Hematopoietic multipotent progenitor cell treated with erythropoietin and hydrocortisone succinate and interleukin-3 and kit ligand, for 6 days (in vitro differentiated cells): ENCODE measurements at places on chromosomes 12 and 14.

GRCh38 chr14:34065690-34066391, 115.0 kb upstream of the EGLN3 start:
- DNase-seq = no peak

GRCh38 chr12:2651068-2651965, 143.5 kb upstream of the FKBP4 start:
- DNase-seq = no peak

GRCh38 chr14:101227611-101228594, 324.4 kb upstream of the RTL1 start:
- no peak for DNase-seq

DNA sequence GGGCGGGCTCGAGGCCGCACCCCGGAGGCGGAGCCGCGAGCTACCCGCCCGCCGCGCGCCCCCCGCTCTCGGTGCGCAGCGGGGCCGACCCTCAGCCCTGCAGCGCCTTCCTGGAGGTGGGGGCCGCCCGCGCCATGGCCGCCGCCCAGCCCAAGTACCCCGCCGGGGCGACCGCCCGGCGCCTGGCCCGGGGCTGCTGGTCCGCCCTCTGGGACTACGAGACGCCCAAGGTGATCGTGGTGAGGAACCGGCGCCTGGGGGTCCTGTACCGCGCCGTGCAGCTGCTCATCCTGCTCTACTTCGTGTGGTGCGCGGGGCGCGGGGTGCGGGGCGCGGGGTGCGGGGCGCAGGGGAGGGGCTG, at the start of gene P2RX2:
Gene P2RX2, plus strand, starts transcription at position 94 of the 361 bp plus-strand sequence. Its CDS starts 41 bp downstream, at position 135.
- DNase-seq = no peak

DNA sequence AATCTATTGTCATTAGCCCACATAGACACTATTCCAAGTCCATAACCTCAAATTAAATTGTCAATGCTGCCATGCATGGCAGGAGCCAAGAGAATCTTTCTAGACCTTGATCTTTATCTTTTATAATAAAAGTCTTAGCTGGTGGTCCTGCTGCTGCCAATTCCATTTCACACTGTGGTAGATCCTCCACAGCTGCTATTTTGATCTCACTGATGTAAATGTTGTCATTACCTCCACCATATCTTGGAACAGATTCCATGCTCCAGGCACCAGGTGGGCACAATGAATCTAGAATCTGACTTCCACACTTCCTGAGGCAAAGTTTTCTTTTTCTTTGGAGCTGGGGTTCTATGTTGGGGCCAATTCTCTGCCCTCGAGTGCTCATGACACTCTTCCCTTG, 161.2 kb downstream of the TMTC3 start:
- no peak for DNase-seq

DNA sequence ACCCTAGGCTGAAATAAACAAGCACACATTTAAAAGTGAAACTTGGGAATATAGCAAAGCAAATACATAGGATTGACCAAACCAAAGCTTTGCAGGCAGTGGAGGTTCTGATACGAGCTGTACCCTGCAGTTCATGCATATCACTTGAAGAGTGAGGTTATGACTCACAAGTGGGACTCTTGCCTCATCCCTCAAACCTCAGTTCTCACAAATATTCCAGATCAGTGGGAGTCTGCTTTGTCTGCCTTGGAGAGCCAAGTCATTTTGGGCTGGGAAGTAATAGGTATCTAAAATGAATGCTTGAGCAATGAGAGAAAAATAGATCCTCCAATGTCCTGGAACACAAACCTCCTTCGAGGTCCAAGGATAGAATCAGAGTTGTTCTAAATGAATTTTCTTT, 116.4 kb downstream of the LRIG3 start:
- DNase-seq = no peak

DNA sequence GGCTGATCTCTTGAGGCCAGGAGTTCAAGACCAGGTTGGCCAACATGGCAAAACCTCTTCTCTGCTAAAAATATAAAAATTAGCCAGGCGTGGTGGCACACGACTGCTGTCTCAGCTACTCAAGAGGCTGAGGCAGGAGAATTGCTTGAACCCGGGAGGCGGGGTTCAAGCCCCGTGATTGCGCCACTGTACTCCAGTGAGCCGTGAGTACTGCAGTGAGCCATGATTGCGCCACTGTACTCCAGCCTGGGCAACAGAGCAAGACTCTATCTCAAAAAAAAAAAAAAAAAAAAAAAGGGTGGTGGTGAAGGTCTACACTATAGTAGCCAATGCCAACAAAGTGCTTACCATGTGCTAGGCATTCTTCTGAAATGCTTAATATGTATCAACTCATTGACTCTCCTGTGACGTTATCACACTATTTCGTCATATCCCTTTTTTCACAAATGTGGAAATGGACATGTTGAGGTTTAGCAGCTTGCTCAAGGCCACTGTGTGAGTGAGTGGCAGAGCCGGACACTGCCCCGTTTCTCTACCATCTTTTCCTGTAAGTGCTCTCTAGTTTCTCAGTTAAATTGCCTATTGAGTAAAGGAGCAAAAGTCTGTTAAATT, 59.6 kb downstream of the GNS start:
- peak; percentile 70 for DNase-seq

DNA sequence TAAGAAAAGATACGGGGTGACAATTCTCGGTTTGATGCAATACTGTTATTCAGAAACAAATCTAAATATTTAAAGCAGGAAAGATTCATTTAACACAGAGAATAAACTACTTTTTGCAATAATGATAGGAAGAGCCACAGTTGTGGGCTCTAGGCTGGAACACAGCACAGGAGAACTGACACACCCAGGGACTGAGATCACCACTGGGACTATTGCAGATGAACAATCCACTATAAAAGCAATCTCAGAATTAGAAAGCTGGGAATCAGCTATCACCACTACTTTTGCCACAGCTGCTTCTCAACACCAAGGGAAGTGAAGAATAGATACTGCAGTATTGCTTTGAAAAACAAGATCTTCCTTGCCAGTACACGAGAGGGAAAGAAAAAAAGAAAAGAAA, 4.1 kb upstream of the PIK3C2G start:
- DNase-seq = no peak

- no peak for DNase-seq
Observed at GRCh38 chr14:81363746-81364378, 36.3 kb downstream of the STON2 start.

- DNase-seq = no peak
Observed at GRCh38 chr14:64867182-64867581, 12.5 kb downstream of the SPTB start.

DNA sequence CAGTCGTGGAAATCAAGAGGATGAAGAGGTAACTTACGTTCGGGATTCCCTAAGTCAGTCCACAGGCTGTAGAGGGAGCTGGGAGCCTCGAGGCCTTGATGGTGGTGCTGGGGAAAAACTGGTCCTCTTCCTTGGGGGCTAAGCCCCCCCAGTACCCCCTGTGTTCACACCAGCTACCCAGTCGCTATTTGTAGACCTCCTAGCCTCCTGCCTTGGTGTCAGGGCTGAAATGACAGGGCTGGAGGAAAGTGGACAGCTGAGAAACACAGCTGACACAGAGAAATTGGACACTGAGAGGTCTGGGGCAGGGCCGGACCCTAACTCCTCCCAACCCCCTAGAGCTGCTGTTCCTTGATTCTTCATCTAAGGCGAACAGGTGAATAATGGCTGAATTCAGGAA, at the start of gene STAC3:
Gene STAC3, minus strand, starts transcription at position 232 of the 400 bp plus-strand sequence. CDS start 1,551 bp downstream, outside the sequence.
- no peak for DNase-seq

- no peak for DNase-seq
Observed at GRCh38 chr12:7012024-7012607, 6.2 kb downstream of the LPCAT3 start.

DNA sequence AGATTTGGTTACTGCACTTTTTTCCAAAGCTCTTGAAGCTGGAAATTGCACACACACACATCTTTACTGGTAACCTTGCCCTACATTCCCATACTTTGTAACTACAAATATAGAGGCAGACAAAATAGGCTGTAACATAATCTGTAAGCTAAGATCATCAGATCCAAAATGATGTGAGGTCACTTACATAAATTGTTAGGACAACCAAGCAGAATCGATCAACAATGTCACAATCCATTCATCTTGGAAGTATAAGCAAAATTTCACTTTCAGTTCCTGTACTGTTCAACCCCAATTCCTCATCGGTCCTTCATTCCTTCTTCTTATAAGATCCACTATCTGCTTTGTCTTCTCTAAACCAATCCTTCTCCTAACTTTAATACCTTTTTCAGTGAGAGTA, 72.6 kb downstream of the EPS8 start:
- DNase-seq = no peak

- DNase-seq = no peak
Observed at GRCh38 chr12:131211340-131211938, 257.7 kb downstream of the ADGRD1 start.

- DNase-seq = no peak
Observed at GRCh38 chr12:132071040-132071810, 72.9 kb downstream of the DDX51 start.

DNA sequence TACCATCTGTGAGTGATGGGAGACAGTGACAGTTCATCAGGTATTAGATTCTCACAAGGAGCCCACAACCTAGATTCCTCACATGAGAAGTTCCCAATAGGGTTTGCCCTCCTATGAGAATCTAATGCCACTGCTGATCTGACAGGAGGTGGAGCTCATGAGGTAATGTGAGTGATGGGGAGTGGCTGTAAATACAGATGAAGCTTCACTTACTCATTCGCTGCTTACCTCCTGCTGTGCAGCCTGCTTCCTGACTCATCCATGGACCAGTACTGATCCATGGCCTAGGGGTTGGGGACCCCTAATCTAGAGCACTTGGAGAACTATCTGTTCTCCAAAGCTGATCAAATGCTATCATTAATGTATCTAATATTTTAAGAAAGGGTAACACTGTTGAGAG, 17.7 kb downstream of the CLEC2D start:
- peak; percentile 34 for DNase-seq

DNA sequence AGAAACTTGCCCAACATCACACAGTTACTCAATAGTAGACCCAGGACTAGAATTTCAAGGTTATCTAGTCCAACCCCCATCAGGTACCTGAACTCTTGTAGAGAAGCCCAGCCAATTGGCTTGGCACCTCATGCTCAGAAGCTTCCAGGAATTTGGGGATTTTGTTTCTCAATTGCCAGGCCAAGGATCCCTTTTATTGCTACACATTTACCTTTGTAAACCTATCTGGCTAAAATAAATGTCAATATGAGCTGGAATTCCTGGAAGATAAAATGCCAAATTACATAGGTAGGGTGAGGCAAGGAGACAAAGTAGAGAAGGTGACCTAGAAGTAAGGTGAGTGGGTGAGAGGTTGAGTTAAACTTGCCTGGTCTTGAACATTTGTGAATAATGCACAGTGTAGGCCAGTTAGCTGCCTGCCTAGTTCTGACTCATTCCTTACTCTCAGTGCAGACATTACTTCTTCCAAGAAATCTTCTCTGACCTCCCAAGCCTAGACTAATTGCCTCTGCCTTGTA, 36.3 kb downstream of the SDR9C7 start:
- no peak for DNase-seq

DNA sequence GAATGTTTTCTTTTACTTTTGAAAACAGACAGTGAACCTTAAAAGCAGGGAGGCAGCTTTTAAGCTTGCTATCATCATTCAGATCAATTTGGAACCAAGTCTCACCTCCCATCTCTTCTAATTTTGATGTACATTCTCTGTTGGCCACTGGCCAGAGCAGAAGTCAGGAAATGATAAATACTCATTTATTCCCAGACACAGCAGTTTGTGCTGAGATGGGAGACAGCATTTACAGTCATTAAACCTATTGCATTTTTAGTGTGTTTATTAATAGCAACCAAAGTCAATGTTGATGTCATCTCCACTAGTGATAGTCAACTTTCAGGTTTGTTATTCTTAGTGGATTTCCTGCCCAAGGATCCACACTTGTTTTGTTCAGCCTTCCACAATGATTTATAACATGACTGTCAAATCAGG, 320.0 kb upstream of the ATP2B1 start:
- peak; percentile 7 for DNase-seq

DNA sequence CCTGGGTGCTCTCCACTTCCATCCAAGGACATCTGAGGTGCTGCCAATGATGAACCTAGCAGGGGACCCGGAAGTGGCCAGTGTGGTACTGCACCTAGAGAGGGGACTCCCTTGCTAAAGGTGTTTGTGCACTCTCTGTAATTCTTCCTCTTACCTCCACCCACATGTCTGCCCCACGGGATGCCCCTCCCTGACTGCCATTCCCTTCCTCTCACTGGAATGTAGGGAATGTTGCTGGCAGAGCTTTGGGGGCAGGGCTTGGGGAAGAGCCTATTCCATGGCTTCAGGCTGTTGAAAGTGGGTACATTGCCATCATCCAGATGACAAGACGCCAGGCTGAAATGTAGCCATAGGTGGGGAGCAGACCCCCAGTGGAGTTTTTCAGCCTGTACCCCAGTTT, 153.2 kb downstream of the SMOC1 start:
- DNase-seq = no peak

- no peak for DNase-seq
Observed at GRCh38 chr14:30949651-30950050, 75.3 kb downstream of the COCH start.

DNA sequence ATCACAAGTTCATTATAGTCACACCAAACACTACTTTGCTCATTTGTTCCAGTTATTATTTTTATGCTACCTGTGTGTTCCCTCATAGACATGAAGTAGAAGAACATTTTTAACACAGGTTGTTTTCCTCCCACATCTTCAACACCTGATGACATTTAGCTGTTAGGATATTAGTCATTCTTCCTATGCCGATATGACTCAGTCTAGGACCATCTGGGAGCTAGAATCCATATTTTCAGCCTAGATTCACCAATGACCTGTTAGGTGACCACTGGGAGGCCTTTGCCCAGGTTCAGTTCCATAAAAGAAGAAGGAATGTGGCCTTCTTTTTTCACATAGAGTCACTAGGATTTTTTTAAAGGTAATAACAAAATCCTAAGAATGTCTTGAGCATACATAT, 222.8 kb downstream of the C12orf42 start:
- DNase-seq = no peak

DNA sequence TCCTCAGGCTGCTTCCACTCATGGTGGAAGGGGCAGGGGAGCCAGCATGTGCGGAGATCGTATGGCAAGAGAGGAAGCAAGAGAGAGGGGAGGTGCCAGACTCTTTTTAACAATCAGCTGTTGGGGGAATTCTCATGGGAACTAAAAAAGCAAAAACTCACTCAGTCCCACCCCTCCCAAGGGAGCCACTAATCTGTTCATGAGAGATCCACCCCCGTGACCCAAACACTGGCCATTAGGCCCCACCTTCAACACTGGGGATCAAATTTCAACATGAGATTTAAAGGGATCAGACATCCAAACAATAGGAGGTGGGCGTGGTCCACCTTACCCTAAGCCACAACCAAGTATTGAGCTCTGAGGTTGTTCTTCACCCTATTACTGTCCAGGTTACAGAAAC, 375.1 kb downstream of the GRIN2B start:
- no peak for DNase-seq

DNA sequence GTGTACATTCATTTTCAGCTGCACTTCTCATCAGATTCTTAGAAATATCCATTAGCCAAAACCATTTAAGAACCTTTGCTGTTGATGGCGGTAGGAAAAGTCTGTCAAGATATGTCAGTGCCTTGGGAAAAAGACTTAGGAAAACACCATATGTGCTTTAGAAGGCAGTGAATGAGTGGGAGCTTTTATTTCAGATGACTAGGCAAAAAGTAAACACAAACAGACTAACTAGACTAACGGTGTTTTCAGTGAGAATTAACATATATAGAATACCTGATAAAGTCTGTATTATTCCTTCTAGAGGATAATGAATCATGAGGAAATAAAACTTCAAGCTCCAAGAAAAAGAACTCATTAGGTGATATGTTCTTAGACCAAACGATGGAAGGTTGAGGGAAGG, 418.9 kb downstream of the NAV3 start:
- no peak for DNase-seq

- peak; percentile 47 for DNase-seq
Observed at GRCh38 chr14:93033983-93034670, 81.6 kb downstream of the ITPK1 start.
